ENCODE measurements at places on chromosomes 6 and 20. TPM values are rescaled to one million over a fixed set of nuclear protein-coding genes. Genes with fewer than 3 reads are reported as not detected.

Gene MAS1
- under 0.01 TPM for total RNA-seq

Gene PNPLA1
- not detected for total RNA-seq

Gene C20orf144
- total RNA-seq = 0.18 TPM

Gene PBOV1
- not detected for total RNA-seq

Gene RBBP8NL
- total RNA-seq = not detected

Gene MYLK4
- total RNA-seq = 0.98 TPM

Gene MCHR2
- total RNA-seq = not detected

Gene TRIM31
- total RNA-seq = not detected

Gene RNF182
- total RNA-seq = 2.9 TPM

Gene POFUT1
- total RNA-seq = 47.8 TPM

Gene PPP1R3G
- total RNA-seq = 3.8 TPM

Gene HLA-DQA2
- not detected for total RNA-seq

Gene CCDC170
- total RNA-seq = 0.82 TPM

Gene VSX1
- total RNA-seq = not detected

Gene SPATA2
- 3.4 TPM for total RNA-seq

Gene ANKEF1
- 0.65 TPM for total RNA-seq

Gene PTCRA
- not detected for total RNA-seq

Gene CFAP61
- total RNA-seq = 0.18 TPM

Gene HSPA12B
- 0.18 TPM for total RNA-seq

Gene GRM1
- under 0.01 TPM for total RNA-seq

Gene DDO
- 2.3 TPM for total RNA-seq

Gene PNLDC1
- not detected for total RNA-seq

Gene PSMB9
- 11.5 TPM for total RNA-seq

Gene UBE2C
- 53.3 TPM for total RNA-seq

Gene SAMD10
- total RNA-seq = 0.16 TPM

Gene SNX14
- 99.1 TPM for total RNA-seq

Gene LCA5
- total RNA-seq = 12.1 TPM

Gene AIF1
- total RNA-seq = not detected

Gene CLIC5
- not detected for total RNA-seq

Gene KHDC1L
- not detected for total RNA-seq

Measured in fibroblast of the aortic adventitia (primary cell).